ENCODE measurements at places on chromosomes 16 and 17. TPM values are rescaled to one million over a fixed set of nuclear protein-coding genes. Genes with fewer than 3 reads are reported as not detected.
A peak's percentile ranks its signal among the peaks of the same experiment; 100 is the strongest.

IGF2BP1 gene
- 46.4 TPM for total RNA-seq

SP6 gene
- 0.08 TPM for total RNA-seq

SEPTIN12 gene
- total RNA-seq, result not detected

- DNase-seq, result no peak
Measured at GRCh38 chr16:70601576-70602575, 44.5 kb upstream of the IL34 start.

GRCh38 chr16:30925632-30925987, 2.2 kb downstream of the FBXL19 start:
- DNase-seq, result no peak

DNA sequence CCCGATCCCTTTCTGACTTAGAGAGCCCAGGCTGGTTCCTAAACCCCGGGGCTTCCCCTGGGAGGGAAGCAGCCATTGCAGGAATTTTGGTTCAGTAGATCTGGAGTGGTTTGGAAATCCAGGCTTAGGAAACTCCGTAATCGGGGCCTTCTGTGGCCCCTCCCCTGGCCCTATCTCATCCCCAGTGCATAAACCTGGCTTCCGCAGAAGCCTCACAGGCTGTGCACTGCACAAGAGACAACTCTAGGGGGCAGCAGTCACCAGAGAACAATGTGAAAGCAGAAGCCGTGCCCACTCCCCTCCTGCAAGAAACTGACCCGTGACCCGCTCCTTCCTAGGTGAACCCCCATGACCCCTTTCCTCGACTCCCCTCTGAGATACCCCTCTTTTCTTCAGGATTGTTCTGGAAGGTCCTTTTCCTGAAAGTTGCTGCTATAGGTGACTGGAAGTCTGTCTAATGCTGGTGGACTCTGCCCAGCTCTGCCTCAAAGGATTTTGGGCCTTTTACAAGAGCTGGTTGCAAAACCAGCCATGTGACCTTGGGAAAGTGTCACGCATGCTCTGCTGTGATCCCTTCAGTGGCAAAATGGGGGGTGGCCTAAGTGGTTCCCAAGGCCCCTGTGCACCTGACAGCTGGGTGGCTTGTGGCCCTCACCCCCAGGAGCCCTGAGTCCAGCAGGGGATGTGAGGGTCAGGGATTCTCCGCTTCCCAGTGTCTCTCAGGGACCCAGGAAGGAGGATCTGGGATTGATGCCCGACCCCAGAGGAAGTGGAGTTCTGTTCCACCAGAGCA, 14.4 kb downstream of the GUCY2D start:
- peak; percentile 50 for DNase-seq

DNA sequence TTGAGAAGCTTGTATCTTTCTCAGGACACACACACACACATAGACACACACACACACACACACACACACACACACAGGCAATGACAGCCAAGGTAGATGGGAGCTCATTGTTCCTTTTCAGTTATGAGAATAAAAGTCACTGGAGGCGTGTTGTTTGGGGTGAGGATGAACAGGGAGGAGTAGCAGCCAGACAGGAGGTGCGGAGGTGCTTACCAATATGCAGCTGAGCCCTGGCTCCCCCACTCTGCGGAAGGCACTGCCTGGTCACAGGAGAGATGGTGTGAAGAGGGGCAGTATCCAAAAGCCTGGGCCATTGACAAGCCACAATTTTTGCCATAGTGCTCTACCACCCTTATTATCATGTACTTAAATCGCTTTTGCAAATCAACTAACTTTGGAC, 77.4 kb downstream of the CBLN1 start:
- DNase-seq, result no peak

DNA sequence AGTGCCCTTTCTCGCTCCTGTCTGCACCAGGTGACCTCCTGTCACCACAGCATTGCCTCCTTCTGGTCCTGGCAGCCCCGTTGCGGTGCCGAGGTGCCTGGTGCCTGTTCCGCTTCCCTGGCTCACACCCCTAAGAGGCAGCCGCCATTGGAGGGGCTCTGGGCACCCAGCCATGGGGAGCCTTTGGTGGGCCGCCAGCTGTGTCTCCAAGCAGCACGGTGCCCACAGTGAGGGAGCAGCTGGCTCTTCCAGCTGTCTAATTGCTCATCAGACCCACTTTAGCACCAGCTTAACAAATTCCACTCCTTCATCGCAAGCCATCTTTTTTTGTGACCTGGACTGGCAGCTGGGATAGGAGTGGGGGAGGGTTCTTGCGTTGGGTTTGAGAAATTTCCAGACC, 276.1 kb downstream of the SNX29 start:
- peak; percentile 60 for DNase-seq

KRTAP4-4 gene
- not detected for total RNA-seq

GAS2L2 gene
- 0.21 TPM for total RNA-seq

DNA sequence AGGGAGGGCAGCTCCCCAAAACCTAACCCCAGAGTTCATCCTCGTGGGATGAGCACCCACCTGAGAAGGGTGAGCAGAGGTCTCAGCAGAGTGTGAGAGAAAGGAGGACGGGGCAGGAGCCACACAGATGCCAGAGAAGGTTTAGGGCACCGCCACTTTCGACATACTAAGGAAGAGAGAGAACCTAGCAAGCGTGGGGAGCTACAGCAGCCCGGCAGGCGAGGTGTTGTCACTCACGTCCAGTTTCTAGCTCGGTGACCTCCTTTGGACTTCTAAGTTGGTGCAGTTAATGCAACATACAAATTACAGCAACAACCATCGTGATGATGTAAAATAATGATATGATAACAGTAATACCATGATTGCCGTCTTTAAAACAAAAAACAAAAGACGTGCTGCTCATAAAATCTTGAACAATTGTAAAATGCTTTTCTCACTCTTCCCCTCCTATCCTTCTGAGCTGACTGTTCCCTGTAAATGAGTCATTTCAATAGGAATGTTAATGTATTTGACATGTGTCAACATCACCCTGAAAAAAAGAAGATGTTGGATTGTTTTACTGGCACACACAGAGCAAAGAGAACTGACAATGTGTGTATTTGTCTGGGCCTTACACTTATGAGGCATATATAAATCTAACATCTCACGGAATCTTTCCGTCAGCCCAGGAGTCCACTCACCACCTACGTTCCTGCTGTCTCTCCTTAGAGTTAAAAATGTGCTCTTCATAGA, 158.2 kb upstream of the MAF start:
- DNase-seq, result no peak

DNA sequence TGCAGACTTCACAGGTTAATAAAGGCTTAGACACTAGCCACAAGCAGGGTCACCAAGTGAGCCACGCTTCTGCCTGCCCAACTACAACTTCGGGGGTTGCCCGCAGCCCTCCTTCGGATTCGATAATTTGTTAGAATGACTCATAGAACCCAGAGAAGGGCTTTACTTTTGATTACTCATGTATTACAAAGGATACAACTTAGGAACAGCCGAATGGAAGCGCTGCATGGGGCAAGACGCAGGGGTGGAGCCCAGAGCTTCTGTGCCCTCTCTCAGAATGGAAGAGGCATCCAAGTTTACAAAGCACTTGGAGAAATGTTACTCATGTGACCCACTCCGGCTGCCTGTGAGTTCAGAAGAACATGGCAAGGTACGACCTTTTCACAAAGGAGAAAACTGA, 7.5 kb upstream of the CDH5 start:
- DNase-seq, result no peak

TEX14 gene
- total RNA-seq, result 2.3 TPM

NPIPB9 gene
- 7.1 TPM for total RNA-seq

DNA sequence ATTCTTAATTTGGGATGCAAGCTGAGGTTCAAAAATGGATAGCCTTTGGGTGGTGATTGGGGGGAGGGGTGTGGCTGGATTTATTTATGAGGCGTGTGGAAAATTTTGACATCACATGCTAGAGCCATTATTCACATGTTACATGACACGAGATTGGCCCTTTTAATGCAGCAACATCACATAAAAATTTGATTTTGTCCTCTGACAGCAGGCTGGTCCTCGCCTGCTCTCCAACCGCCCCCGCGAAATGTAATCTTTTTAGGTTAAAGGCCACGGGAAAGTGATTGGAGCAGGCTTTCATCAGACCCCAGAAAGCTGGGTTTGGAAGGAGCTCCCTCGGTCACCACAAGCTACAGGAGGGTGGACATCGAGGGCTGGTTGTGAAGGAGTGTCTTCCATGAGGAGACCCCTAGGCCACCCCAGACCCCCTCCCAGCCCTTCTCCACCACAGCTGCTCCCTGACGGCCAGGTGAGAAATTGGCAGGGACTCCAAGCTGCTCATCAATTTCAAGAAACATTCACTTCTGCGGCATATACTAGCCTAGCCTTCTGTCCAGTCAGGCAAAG, 502.7 kb upstream of the PSMD7 start:
- no peak for DNase-seq

BMERB1 gene
- not detected for total RNA-seq

GRCh38 chr17:29048440-29049368, 5.8 kb downstream of the PIPOX start:
- no peak for DNase-seq

DNA sequence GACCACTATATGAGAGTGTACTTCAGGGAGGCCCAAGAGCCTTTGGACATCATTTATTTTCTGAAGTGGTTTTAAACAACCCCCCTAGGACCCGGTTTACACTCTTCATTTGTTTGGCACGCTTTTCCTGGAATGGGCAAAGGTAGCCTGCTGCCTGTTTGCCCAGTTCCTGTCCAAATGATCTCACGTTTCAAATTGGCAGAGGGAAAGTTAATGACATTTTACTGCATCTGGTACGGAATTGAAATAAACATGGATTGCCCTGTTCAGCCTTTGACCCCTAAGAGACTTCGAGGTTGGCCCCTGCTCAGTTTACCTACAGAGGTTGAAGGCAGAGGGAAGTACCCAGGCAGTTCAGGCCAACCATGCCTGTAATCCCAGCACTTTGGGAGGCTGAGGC, 5.8 kb upstream of the RPRML start:
- DNase-seq, result no peak

Data from OCI-LY7 (cell line).